ENCODE measurements at places on chromosomes 12 and 14.

GRCh38 chr12:104712477-104712876 lies 245.6 kb downstream of the SLC41A2 start:
- DNase-seq = no peak

DNA sequence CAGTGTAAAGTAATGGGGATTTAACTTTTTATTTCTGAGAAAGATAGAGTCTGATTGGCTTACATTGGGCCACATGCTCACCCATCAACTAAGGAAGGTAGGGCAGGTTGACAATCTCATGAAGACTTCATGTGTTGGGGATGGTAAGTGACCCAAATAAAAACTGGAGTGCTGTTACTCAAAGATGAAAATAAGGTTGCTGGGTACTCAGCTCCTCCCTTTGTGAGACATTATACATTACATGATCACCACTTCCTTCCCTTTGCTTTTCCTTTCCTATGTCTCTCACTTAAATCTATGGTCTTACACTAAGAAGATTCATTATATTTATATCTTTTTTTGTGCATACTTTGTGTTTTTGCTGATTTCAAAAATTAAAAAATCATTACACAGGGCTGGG lies 224.0 kb upstream of the PLXNC1 start:
- DNase-seq = no peak

- DNase-seq = no peak
These were observed 38.1 kb upstream of the PTCSC3 start for GRCh38 chr14:36214476-36215216.

DNA sequence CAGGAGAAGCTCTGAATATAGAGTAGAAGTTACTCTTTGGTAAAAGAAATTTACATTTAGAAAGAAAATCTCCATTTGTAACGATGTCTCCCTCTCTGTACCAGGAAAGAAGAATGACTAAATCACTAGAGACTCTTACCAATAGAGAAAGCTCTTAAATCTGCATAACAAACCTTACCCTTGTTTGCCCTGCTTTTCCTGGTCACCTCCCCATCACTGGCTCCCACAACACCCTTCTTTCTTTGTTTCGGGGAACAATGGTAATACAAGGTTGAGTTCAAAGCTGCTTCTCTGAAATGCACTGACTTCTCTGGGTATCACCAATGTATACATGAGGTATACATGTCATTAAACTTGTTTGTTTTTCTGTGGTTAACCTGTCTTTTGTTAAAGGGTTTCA lies 351.1 kb upstream of the FLRT2 start:
- no peak for DNase-seq

DNA sequence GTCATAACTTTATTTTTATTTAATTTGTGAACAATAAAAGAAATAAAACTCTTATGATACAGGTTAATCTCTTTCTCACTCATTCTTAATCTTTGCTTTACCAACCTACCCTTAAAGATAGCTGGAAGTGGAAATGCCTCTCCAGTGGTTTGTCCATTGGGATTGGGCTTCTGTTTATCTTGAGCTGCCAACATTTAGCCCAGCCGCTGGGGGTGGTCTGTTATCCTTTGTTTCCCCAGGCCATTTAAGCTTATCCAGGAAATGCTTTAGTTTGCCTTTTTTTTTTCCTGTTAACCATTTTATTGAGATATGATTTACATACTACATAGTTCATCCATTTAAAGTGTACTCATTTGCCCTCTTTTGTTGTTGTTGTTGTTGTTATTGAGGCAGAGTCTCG lies 8.2 kb downstream of the TDG start:
- no peak for DNase-seq

GRCh38 chr12:127830065-127830460 lies 436.9 kb upstream of the TMEM132C start:
- no peak for DNase-seq

- no peak for DNase-seq
These were observed 61.0 kb downstream of the DIO2 start for GRCh38 chr14:80150301-80150700.

DNA sequence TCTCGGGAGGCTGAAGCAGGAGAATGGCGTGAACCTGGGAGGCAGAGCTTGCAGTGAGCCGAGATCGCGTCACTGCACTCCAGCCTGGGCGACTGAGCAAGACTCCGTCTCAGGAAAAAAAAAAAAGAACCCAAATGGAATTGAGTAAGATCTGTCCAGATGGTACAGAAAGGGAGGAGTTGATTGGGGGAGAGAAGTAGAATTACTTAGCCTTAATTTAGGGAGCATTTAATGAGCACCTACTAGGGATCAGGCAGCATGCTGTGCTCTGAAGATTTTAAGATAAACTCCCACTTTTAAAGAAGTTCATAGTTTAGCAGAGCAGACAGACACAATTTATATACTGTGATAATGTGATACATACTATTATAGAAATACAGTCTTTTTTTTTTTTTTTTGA lies 4.5 kb downstream of the RAB5B start:
- DNase-seq = no peak

GRCh38 chr14:100473249-100473648 lies 114.0 kb downstream of the BEGAIN start:
- DNase-seq = no peak

GRCh38 chr12:97716356-97716755 lies 253.8 kb downstream of the RMST start:
- DNase-seq = no peak

- DNase-seq = peak; percentile 20
These were observed 17.6 kb downstream of the MON2 start for GRCh38 chr12:62484233-62484632.

- DNase-seq = no peak
These were observed 36.8 kb downstream of the PPHLN1 start for GRCh38 chr12:42362647-42363260.

DNA sequence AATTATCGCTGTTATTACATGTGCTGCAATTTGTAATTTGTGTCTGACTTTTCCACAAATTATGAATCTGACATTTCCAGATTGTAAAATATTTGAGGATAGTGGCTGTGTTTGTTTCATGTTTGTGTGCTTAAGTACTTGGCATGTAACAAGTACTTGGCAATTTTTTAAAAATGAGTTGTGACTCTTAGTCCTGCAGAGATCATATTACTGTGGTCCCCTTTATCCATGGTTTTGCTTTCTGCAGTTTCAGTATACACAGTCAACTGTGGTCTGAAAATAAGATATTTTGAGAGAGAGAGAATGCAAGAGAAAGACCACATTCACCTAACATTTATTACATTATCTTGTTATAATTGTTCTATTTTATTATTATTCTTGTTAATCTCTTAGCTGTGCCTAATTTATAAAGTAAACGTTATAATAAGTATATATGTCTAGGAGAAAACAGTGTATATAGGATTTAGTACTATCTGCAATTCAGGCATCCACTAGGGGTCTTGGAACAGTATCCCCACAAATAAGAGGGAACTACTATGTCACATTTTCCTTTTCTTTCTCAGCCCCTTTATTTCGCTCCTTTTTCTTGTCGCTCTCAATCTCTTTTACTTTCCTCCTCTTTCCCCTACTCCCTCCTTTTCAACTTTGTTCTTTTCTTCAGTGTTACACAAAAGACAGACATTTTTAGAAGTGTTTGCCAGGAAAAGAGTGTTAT lies 176.1 kb downstream of the FUT8 start:
- DNase-seq = no peak

DNA sequence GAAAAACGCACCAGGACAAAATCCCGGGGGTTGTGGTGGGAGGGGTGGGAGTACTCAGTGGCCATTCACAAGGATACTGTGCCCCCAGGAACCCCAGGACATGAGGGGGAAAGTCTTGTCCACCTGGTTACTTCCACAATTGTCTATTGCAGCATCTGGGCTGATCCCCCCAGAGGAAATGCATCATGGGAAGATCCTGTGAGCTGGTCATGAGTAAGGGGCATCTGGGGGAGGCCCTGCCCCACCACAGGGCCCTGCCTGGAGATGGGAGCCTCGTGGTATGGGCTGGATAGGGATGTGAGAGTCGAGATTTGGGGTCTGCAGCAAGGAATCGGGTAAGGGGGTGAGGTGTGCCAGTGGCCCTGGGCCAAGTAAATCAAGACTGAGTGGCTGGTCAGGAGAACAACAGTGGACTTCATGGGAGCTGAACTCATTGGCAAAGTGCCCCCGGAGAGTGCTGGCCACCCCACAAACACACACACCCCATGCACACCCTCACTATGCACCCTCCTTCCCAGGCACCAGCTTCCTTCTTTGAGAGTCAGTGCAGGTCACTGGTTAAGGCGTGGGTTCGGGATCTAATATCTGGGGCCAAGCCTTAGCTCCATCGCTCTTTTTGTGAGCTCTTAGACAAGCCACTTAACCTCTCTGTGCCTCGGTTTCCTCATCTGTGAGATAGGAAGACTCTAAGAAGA lies 3.0 kb upstream of the SERPINA1 start:
- DNase-seq = no peak

- no peak for DNase-seq
These were observed 339.7 kb upstream of the FLRT2 start for GRCh38 chr14:85190251-85190650.

DNA sequence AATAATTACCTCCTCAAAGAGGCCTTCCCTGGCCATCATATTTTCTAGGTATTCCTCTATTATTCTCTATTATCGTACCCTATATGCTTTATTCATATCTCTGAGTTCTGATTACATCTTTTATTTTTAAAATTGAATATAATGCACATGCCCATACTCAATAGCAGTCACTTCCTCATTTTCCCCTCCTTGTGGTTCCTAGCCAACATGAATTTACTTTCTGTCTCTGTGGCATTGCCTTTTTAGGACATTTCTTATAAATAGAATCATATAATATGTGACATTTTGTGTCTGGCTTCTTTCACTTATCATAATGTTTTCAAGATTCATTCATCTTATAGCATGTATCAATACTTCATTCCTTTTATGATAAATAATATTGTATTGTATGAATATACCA lies 74.4 kb upstream of the TRHDE start:
- DNase-seq = no peak

DNA sequence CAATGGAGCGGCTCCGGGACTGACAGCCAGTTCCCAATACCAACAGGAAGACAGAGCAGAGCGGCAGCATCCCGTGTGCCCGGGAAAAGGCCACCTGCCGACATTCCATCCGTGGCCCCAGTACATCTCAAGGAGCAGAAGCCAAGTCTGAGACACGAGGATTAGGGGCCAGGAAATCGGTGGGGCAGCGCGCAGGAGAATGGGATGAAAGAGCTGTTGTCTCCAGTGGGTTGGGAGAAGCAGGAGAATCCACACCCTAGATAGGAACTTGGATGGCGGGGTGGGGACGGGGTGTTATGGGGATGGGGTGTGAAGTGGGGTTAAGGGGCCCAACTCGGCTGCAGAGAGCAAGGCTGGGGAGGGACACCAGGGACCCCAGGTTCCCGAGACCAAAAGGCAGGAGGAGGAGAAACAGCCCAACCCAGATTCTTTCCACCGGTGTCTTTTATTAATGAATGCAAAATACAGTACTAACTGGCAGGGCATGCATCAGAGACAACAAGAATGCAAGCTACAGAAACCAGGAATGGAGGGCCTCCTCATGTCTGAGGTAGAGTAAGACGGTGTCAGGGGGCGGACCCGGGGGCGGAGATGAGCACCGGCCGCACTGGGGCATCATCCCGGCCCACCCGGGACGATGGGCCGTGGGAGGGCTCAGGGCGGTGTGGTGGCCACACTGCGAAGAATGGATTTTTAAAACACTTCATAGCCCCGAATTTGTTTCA lies 50.3 kb downstream of the BEGAIN start:
- DNase-seq = no peak

DNA sequence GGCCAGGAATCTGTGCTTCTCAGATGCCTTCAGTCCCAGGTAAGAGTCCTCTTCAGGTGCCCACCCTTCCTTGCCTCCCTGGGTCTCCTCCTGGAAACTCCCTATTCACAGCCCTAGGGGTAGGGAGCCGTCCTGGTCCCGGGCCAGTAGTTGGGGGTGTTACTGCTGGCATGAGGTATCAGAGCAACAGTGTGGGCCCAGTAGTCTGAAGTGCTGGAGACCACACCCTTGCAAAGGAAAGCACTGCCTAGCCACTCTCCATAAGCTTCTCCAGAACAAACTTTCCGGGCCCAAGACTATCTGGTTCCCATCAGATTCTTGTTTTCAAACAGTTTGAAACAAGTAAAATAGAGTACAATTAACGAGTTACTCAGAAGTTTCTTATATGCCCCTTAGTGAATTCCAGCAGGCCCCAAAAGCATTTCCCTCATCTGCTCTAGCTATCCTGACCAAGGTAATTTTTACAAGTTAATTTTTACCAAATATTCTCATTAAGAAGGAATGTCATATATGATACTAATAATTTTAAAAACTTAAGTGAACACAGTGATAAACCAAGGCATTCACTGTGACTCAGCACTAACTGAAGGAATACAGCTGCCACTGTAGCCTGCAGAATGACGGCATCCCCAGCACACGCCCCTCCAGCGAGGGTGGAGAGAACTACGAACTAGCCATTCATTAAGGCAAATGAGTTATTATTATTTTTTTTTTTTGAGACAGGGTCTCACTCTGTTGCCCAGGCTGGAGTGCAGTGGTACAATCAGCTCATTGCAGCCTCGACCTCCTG lies 49.4 kb downstream of the MOK start:
- DNase-seq = no peak

DNA sequence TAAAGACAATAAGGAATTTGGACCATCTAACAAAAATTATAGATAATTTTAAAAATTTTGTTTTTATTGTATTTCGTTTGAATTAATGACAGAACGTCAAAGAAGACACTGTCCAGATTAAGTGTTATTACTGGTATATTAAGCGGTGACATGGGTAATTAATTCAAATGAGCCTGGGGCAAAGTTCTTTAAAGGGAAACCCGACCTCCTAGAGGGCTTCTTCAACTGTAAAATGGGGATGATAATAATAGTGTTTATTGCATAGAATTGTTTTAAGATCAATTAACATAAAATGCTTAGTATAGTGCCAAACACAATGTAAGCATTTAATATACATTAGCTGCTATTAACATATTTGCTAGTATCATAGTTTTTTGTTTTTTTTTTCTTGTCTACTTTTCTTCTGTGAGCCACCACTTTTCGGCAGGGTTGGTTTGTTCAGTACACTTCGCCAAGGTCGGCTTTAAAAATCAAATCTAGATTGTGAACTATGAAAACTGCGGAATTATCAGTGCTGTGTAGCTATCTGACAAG lies 514 bp upstream of the LARP4 start:
- DNase-seq = no peak

GRCh38 chr12:116068853-116069252 lies 208.6 kb downstream of the MED13L start:
- no peak for DNase-seq

GRCh38 chr14:58739674-58740073 lies 101.9 kb downstream of the DACT1 start:
- no peak for DNase-seq

- no peak for DNase-seq
These were observed 15.6 kb downstream of the TTC6 start for GRCh38 chr14:37610945-37611523.
